ENCODE measurements at places on chromosomes 3 and 15.

GRCh38 chr15:85651548-85651947 lies 143.2 kb downstream of the KLHL25 start:
- peaks cover 4% of the 10 kb centered on the region for H3K4me1 ChIP-seq
- H3K27me3 ChIP-seq, result no peaks in the 10 kb centered on the region
- no peak for DNase-seq
- H3K36me3 ChIP-seq, result peaks cover 17% of the 10 kb centered on the region

DNA sequence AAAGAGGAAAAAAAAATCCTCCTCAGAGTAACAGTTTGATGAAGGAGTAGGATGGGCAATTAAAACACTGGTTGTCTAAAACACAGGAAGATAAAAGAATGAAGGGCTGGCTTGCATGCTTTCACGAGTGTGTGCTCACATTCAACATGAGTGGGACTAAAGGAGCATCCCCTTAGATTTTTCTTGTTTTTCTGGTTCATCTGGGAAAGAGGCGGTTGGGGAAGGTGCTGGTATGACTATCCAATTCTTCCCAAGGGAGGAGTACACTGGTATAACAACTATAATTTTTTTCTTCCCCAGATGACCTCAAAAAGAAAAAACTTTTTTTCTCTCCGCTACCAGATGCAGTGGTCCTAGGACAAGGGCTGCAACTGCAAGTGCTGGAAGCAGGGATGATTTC lies 143.7 kb downstream of the MYO9A start:
- H3K36me3 ChIP-seq, result peaks cover 20% of the 10 kb centered on the region
- no peaks in the 10 kb centered on the region for H3K27me3 ChIP-seq
- no peak overlapping the region for H3K4me3 ChIP-seq
- H3K27ac ChIP-seq, result peak overlapping the region; percentile 100

GRCh38 chr15:95894407-95894956 lies 436.0 kb upstream of the NR2F2 start:
- DNase-seq, result no peak
- H3K36me3 ChIP-seq, result peaks cover 2% of the 10 kb centered on the region
- H3K27ac ChIP-seq, result peak overlapping the region; percentile 82

- H3K36me3 ChIP-seq, result no peaks in the 10 kb centered on the region
- no peak overlapping the region for H3K4me3 ChIP-seq
- H3K27ac ChIP-seq, result no peak overlapping the region
Measured at GRCh38 chr3:67898916-67899315, 244.5 kb upstream of the SUCLG2 start.

DNA sequence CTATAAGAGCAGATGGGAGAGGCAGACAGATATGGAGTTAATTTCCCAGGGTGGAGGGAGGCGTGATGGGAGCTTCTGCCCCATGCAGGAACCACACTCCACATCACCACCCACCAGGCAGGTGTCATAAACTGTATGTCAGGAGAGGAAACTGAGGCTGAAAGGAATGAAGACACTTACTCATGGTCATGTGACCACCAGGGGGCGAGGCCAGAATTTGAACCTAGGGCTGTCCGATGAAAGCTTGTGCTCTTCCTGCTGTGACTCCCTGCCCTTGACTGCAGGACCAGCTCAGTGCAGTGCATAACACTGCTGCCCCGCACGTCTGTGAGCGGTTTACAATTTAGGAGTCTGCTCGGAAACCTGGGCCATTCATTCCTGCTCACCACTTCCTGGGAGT lies 28.8 kb downstream of the NUP210 start:
- H3K4me1 ChIP-seq, result no peaks in the 10 kb centered on the region
- H3K27ac ChIP-seq, result no peak overlapping the region
- DNase-seq, result no peak

DNA sequence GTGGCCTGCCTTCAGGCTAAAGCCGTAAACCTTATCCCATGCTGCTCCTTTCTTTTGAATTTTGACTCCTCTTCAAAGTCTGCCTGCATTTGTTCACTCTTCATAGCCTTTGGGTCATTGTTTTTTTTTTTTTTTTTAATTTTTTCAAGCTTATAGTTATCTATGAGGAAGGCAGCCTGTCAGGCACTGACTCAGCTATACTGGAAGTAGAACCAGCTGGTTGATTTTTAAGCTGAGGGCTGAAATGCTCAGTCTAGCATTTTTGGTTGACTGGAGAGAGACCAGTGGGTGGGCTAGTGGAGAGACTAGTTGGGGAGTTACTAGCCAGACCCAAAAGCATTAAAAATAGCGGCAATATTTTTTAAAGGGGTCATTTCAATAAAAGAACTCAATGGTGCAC lies 44.1 kb downstream of the C3orf20 start:
- H3K4me1 ChIP-seq, result peaks cover under 1% of the 10 kb centered on the region
- H3K36me3 ChIP-seq, result no peaks in the 10 kb centered on the region
- H3K4me3 ChIP-seq, result no peak overlapping the region
- H3K27ac ChIP-seq, result no peak overlapping the region

DNA sequence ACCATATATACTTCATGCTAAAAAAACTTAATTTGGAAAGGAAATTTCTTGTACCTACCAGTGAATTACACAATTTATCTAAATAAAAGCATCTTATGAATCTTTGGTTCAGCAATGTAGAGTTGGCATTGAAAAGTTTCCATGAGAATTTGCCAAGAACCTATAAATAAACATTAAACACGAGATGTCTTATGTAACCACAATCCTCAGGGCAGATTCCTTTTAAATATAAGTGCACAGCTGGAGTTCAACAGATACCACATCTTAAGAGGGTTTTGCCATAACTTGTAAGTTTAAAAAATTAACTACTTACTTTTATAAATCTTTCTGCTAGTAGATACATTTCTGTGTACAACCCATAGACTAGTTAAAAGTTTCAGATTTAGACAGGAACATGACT lies 499.3 kb upstream of the ARRDC4 start:
- no peak overlapping the region for H3K27ac ChIP-seq
- H3K36me3 ChIP-seq, result no peaks in the 10 kb centered on the region
- peaks cover 2% of the 10 kb centered on the region for H3K4me1 ChIP-seq
- H3K27me3 ChIP-seq, result peaks cover 26% of the 10 kb centered on the region
- H3K4me3 ChIP-seq, result no peak overlapping the region

- DNase-seq, result no peak
- no peaks in the 10 kb centered on the region for H3K27me3 ChIP-seq
- H3K36me3 ChIP-seq, result no peaks in the 10 kb centered on the region
- no peak overlapping the region for H3K4me3 ChIP-seq
- peaks cover 20% of the 10 kb centered on the region for H3K4me1 ChIP-seq
Measured at GRCh38 chr15:59299929-59300617, 72.6 kb downstream of the MYO1E start.

DNA sequence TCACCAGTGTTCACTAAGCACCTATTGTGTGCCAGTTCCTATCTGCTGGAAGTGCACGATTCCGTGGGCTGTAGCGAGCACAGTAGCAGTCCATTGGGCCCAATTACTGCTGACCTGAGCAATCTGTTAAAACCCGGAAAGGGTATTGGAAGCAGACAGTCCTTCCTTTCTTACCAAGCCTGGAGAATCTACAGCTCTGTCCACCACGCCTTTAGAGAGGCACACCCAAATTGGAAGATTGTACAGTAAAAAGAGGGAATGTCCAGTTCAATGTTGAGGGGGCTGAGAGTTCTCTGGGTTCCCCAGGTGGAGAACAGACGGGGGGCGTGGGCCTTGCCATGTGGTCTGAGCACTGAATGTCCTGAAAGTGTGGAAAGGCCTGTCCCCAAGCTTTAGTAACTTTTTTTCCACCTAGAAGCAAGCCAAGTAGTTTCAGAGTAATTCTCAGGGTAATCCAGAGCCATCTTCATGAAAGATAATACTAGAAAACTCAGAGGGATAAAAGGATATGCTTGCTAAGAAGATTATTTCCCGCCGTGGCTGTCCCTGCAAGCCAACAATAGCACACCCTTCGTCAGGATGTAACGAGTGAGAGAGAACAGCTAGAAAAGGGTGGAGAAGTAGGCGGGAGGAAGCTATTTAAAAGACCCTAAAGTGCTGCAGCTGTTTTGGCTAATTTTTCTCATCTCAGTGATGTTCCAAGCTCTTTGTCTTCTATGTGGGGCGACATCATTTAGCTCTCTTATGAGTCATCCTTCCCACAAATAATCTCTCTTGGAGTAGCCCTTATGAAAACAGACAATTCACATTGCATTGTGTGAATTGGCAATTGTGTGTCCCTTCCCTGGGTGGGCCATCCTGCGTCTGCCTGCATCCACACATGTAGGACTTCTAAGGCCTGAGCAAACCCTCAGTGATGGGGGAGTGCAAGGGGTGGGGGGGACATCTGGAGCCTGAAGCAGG lies 181.0 kb downstream of the ATG7 start:
- H3K36me3 ChIP-seq, result no peaks in the 10 kb centered on the region
- H3K27me3 ChIP-seq, result no peaks in the 10 kb centered on the region
- H3K4me1 ChIP-seq, result peaks cover 24% of the 10 kb centered on the region
- H3K4me3 ChIP-seq, result no peak overlapping the region

GRCh38 chr3:115651599-115651998 lies 28.3 kb downstream of the GAP43 start:
- no peak for DNase-seq
- no peaks in the 10 kb centered on the region for H3K27me3 ChIP-seq
- no peak overlapping the region for H3K27ac ChIP-seq

- H3K4me1 ChIP-seq, result peaks cover 7% of the 10 kb centered on the region
- H3K4me3 ChIP-seq, result no peak overlapping the region
- H3K27ac ChIP-seq, result no peak overlapping the region
- no peaks in the 10 kb centered on the region for H3K36me3 ChIP-seq
- H3K27me3 ChIP-seq, result no peaks in the 10 kb centered on the region
Measured at GRCh38 chr15:38196076-38196475, 56.6 kb upstream of the SPRED1 start.

DNA sequence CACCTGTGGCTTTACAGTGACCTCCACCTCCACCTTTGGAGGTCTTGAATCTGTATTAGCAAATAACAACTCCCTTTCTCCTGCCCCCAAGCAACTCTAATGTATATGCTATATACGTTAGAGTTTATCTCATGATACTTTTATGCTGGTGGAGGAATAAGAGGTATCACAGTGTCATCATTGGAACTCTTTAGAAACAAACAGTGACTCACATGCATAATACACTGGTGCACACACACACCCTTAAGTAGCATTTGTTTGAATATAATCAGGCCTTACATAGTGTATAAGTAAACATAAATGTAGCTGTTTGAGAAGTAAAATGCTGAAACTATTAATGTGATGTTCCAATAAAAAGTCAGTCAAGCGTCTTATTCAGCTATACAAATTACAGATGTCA lies 280.2 kb upstream of the C2CD4B start:
- no peak overlapping the region for H3K27ac ChIP-seq
- H3K27me3 ChIP-seq, result no peaks in the 10 kb centered on the region
- H3K4me3 ChIP-seq, result no peak overlapping the region
- peaks cover 9% of the 10 kb centered on the region for H3K4me1 ChIP-seq
- no peaks in the 10 kb centered on the region for H3K36me3 ChIP-seq
- no peak for DNase-seq

GRCh38 chr3:183524476-183524875 lies 31.0 kb downstream of the KLHL6 start:
- H3K4me3 ChIP-seq, result no peak overlapping the region
- no peaks in the 10 kb centered on the region for H3K36me3 ChIP-seq
- no peak for DNase-seq
- H3K27ac ChIP-seq, result no peak overlapping the region

DNA sequence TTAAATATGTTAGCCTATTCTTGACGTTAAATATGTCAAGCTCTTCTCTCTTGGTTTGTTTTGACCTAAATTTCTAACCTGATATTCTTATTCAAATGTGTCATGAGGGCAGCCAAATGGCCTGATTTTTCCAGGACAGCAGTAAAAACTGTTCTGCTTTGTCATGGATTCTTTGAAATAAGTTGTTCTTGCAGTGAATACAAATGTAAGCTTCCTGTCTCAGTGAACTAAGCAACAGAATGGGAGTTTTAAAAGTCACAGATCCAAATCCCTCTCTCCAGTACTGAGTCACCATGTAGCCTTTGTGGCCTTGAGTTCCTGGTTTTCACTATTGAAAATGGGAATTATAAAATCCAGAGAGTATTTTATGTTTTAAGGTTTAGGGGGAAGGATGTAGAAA lies 301.8 kb downstream of the NLGN1 start:
- H3K4me1 ChIP-seq, result no peaks in the 10 kb centered on the region
- H3K36me3 ChIP-seq, result no peaks in the 10 kb centered on the region
- H3K27me3 ChIP-seq, result no peaks in the 10 kb centered on the region
- no peak overlapping the region for H3K27ac ChIP-seq
- DNase-seq, result no peak
- H3K4me3 ChIP-seq, result no peak overlapping the region

DNA sequence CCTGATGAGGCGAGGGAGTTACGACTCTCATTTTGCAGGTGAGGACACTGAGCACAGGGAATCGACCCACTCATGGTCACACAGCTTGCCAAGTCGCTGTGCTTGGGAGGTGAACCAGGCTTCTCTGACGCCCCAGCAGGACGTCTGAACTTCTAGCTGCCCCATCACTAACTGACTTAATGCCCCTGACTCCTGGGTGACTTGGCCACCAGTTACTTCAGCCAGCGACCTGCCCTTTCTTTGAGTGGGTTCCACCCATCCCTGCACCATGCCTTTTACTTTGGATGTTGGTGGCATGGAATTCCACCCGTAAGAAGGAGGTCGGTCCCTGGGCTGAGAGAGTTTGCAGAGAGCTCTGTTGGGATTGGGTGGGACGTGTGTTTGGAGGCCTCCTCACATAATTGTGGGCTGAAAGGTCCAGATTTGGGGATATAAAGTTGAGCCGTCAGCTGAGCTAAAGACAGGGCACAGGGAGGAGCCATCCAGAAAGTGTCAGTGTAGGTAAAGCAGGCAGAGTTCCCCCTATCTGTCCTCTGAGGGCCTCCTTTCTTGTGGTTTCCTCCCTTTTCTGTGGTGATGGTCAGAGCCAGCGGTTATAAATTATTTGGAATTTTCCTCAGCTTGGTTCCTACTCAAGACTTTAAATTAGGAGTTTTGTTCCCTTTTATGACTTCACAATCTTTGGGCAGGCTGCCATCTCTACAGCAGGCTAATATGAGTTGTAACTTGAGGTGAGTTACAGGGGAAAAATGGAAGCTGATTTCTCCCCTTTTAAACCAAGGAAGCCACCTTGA lies 55.0 kb downstream of the FLNB start:
- H3K4me3 ChIP-seq, result peak overlapping the region; percentile 13
- H3K27ac ChIP-seq, result peak overlapping the region; percentile 94
- no peaks in the 10 kb centered on the region for H3K27me3 ChIP-seq
- no peak for DNase-seq
- no peaks in the 10 kb centered on the region for H3K36me3 ChIP-seq

- no peak for DNase-seq
- peaks cover 8% of the 10 kb centered on the region for H3K4me1 ChIP-seq
- no peaks in the 10 kb centered on the region for H3K27me3 ChIP-seq
- H3K4me3 ChIP-seq, result no peak overlapping the region
- no peak overlapping the region for H3K27ac ChIP-seq
Measured at GRCh38 chr3:146222204-146223046, 28.5 kb downstream of the PLSCR4 start.

DNA sequence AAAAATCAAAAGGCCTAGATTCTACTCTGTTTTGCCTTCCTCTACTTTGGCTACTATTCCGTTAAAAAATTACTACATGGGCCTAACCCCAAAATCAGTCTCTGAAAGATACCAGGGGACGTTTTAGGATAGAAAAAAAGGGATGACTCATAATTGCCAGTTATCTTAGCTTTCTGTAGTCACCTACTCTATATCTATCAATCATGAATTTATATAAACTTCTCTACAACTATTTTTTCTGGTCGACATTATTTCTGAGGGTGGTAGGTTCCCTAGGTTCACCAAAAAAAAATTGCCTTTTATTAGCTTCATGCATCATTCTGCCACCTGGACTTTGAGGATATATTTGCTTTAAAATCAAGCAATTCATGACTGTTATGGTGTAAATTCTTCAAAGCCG lies 36.5 kb downstream of the RAF1 start:
- H3K4me1 ChIP-seq, result peaks cover 14% of the 10 kb centered on the region
- no peaks in the 10 kb centered on the region for H3K27me3 ChIP-seq
- no peak overlapping the region for H3K4me3 ChIP-seq
- no peak for DNase-seq
- peak overlapping the region; percentile 57 for H3K27ac ChIP-seq
- no peaks in the 10 kb centered on the region for H3K36me3 ChIP-seq

Data from mesothelial cell of epicardium (in vitro differentiated cells).